ENCODE measurements at places on chromosomes 2 and 18. TPM values are rescaled to one million over a fixed set of nuclear protein-coding genes. Genes with fewer than 3 reads are reported as not detected.

The FAP gene
- total RNA-seq = not detected

The FTCDNL1 gene
- total RNA-seq = 0.97 TPM

DNA sequence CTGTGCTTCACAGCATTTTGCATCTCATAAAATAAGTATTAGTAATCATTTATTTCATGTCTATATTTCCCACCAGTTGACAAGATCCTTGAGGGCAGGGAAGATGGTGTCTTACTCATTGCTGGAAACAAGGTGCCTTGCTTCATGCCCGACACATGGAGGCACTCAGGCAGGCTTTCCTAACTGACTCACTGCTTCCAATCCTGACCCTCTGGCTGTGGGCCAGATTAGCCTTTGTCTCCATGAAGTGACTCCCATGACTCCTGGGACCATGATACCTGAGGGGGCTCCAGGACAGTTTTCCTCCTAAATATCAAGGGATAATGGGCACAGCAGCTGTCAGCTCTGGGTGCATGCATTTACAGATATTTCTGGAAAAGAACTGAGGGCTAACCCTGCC is 275.1 kb downstream of the AGPS start:
- no peak for DNase-seq
- peaks cover 24% of the 10 kb centered on the region for H3K27me3 ChIP-seq
- H3K4me3 ChIP-seq = no peak overlapping the region
- H3K36me3 ChIP-seq = no peaks in the 10 kb centered on the region
- no peak overlapping the region for H3K27ac ChIP-seq

The EGR4 gene
- not detected for total RNA-seq

The DLGAP1 gene
- total RNA-seq = 15.1 TPM

DNA sequence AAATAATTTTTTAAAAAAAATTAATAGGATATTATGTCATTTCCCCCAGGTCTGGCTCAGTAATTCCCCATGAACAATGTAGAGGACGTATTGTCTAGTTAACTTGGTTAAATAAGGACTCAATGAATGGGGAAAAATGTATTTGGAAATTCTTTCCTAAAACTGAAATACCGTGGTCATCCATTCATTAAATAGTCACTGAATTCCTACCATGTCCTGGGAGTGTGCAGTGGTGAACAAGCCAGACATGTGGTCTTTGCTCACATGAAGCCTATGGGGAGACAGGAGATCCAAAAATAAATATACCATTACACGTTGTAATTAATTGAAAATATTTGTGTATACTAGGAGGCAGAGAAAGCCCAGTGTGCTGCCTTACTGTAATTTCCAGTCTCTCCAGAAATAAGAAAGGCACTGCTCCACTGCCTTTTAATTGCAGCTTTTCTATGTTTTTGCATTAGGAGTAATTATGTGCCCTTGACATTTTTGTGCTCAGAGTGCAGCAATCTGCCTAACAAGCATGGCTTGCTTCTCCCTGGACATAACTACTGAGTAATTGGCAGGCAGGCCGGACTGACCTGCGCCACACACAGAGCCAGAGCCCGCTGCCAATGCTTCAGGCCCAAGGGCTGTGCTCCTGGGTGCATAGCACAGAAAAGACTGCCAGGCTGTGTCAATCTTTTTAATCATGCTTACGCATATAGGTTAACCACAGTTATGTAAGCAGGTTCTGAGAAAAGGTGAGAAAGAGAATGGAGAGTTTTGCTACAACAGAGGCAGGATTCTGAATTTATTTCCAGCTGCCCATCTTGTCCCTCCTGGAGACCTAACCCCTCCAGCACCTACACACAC is 22.2 kb upstream of the TTC39C start:
- H3K27ac ChIP-seq = no peak overlapping the region
- H3K4me3 ChIP-seq = no peak overlapping the region
- peaks cover 3% of the 10 kb centered on the region for H3K4me1 ChIP-seq

DNA sequence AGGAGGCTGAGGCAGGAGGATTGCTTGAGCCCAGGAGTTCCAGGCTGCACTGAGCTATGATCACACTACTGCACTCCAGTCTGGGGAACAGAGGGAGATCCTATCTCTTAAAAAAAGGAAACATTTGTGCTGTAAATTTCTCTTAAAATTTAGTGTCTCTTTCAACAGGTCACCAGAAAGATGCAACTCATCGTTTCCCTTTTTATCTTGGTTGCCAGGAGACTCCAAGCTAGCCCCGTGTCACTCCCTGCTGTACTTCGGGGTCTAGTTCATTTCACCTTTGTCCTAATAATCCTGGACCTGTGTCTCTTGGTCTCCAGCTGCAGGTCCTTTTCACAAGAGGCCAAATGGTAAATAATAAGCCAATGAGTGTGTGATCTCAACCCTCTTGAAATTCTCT is 7.1 kb downstream of the HS1BP3 start:
- H3K27ac ChIP-seq = no peak overlapping the region
- no peaks in the 10 kb centered on the region for H3K36me3 ChIP-seq
- no peaks in the 10 kb centered on the region for H3K27me3 ChIP-seq
- no peak for DNase-seq

GRCh38 chr18:45619062-45619825 is 4.0 kb downstream of the SLC14A2 start:
- no peaks in the 10 kb centered on the region for H3K4me1 ChIP-seq
- no peak for DNase-seq
- H3K27ac ChIP-seq = no peak overlapping the region
- H3K27me3 ChIP-seq = no peaks in the 10 kb centered on the region
- no peaks in the 10 kb centered on the region for H3K36me3 ChIP-seq
- no peak overlapping the region for H3K4me3 ChIP-seq

DNA sequence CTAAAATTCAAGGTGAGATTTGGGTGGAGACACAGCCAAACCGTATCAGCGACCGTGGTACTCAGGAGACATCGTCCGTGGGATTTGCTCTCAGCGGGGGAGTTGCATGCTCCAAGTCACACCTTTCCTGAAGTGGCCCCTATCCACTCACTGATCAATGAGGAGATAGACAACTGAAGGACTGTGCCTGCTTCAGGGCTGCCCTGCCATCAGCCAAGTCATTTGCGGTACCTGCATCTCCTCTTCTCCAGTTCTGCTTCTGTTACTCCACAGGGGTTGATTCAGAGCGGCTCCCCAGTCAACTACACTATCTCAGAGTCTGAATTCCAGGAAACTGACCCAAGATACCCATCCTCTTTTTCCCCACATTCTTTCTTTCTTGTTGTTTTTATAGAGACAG is 184.1 kb downstream of the MREG start:
- H3K27me3 ChIP-seq = no peaks in the 10 kb centered on the region
- H3K4me1 ChIP-seq = no peaks in the 10 kb centered on the region
- no peaks in the 10 kb centered on the region for H3K36me3 ChIP-seq
- H3K4me3 ChIP-seq = no peak overlapping the region
- H3K27ac ChIP-seq = no peak overlapping the region

The SULT6B1 gene
- total RNA-seq = not detected

GRCh38 chr2:241904791-241905710 is 35.5 kb downstream of the RTP5 start:
- no peaks in the 10 kb centered on the region for H3K36me3 ChIP-seq
- H3K27ac ChIP-seq = no peak overlapping the region
- H3K4me1 ChIP-seq = no peaks in the 10 kb centered on the region
- no peak overlapping the region for H3K4me3 ChIP-seq
- no peaks in the 10 kb centered on the region for H3K27me3 ChIP-seq

DNA sequence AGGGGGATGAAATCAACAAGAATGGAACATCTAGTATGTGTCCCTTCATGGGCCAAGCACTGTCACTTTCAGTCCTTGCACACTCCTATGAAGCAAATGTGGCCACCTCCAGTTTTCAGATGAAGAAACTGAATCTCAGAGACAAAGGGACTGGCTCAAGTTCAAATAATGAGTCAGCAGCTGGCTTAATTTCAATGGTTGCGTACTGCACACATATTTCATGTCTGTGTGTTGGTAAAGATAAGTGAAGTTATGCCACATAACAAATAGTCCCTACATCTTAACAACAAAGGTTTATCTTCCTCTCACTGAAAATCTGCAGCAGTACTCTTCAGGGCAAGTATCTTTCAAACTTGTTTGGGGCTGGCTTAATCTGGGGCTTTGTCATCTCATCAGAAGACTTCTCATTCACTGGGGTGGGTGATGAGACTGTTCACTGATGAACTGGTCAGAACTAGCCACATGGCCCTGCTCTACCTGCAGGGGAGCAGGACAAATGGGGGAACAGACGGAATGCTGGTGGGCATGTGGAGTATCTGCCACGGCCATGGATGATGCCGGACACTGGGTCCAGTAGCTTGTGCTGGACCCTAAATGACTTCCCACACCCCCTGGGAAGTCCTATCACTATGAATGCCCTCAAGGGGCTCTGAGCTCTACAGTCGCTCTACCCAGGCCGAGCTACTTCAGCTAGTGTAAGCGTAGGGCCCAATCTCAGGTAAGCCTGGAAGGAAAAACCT is 263.2 kb downstream of the CYP26B1 start:
- no peaks in the 10 kb centered on the region for H3K4me1 ChIP-seq
- DNase-seq = no peak
- H3K27me3 ChIP-seq = no peaks in the 10 kb centered on the region

The EPC2 gene
- total RNA-seq = 25.7 TPM

DNA sequence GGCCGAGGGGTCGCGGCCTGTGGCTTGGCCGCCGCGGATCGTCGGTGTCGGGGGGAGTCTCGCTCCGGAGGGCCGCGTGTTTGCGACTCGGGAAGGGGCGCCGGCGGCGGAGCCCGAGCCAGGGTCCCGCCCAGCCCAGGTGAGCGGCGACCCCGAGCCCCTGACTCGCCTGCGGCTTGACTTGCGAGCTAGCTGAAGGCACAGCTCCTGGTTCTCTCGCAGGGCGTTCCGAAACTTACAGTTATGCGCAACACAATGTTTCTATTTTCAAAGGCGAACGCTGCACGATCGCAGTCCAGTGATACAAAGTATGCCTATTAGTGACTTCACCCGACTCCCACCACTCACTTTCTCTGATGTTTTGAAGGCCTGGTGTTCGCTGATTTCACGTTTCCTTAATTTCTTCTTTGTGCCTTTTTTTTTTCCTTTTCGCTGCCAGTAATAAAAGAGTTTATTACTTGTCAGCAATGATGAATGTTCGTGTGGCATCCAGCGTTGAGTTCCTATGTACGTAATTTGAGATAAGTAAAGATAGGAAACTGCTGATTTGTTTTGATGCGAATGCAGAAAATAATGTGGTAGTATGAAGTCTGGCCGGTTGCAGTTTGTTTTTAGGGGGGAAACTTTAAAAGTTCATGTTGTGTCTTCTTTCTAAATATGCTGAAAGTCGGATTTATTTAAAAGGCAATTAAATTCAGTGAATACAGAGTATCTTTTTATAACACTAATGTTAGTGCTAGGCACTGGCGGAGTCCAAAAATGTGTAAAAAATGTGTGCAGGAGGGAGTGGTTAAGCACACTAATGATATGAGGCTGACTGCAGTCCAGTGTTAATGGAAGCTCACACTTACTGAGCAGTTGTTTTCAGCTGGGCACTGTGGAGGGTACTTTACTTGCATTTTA is 706 bp downstream of the UBXN2A start:
- H3K36me3 ChIP-seq = no peaks in the 10 kb centered on the region
- peaks cover 4% of the 10 kb centered on the region for H3K4me1 ChIP-seq
- no peaks in the 10 kb centered on the region for H3K27me3 ChIP-seq
- peak overlapping the region; percentile 80 for H3K4me3 ChIP-seq

GRCh38 chr18:75024871-75025270 is 184.1 kb downstream of the PTGR3 start:
- H3K27me3 ChIP-seq = no peaks in the 10 kb centered on the region
- no peak overlapping the region for H3K4me3 ChIP-seq
- DNase-seq = no peak

- H3K27ac ChIP-seq = no peak overlapping the region
- no peak for DNase-seq
- no peaks in the 10 kb centered on the region for H3K36me3 ChIP-seq
Observed at GRCh38 chr2:119232666-119232993, 9.0 kb downstream of the STEAP3 start.

DNA sequence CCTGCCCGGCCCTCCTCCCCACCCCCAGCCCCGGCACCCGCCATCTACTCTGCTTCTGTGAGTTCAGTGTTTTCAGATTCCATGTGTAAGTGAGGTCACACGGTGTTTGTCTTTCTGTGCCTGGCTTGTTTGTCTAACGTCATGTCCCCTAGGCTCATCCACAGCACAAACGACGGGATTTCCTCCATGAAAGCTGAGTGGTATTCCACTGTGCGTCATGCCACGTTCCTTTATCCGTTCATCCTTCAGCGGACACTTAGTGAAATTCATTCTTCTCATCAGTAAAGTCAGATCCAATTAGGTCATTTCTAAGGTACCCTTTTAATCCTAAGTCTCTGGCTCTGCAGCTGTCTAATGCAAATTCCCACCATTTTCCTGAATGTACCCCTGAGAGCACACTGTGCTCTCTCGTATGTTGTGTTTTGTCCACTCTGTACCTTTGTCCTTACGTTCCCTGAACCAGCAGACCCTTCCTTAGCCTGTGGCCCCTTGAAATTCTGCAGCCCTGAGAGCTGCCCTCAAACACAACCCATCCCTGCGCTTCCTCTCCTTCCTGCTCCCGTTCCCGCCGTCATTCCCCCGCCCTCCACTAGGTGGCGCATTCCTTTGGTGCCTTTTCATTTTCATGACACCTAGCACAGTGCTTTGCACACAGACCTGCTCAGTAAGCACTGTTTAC is 44.1 kb downstream of the TRAPPC12 start:
- H3K27ac ChIP-seq = no peak overlapping the region
- H3K4me1 ChIP-seq = no peaks in the 10 kb centered on the region
- H3K4me3 ChIP-seq = no peak overlapping the region

The HOXD12 gene
- total RNA-seq = not detected

The DSC2 gene
- total RNA-seq = 39.7 TPM

GRCh38 chr2:188623995-188624643 is 332.4 kb downstream of the GULP1 start:
- no peak overlapping the region for H3K27ac ChIP-seq
- no peaks in the 10 kb centered on the region for H3K36me3 ChIP-seq
- no peak for DNase-seq
- no peaks in the 10 kb centered on the region for H3K27me3 ChIP-seq

The SETBP1 gene
- total RNA-seq = 6.5 TPM

DNA sequence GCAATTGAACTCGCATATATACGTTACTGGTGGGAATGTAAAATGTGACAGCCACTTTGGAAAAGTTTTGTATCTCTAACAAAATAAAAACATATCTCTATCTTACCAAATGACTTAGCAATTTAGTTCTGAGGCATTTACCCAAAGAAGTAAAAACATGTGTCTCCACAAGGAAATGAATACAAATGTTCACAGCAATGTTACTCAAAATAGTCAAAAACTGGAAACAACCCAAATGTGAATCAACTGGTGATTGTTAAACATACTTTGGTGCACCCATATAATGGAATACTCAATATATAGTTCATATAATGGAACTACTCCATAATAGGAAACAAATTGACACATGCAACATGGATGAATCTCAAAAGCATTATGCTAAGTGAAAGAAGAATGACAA is 70.4 kb upstream of the DNER start:
- peaks cover 15% of the 10 kb centered on the region for H3K4me1 ChIP-seq
- no peak overlapping the region for H3K4me3 ChIP-seq
- no peaks in the 10 kb centered on the region for H3K36me3 ChIP-seq
- no peak overlapping the region for H3K27ac ChIP-seq
- DNase-seq = no peak
- H3K27me3 ChIP-seq = no peaks in the 10 kb centered on the region
